Activated CD4-positive, alpha-beta T cell treated with anti-CD3 and anti-CD28 coated beads, Interleukin-2, amount 50 U/mL, for 48 hours (primary cell): ENCODE measurements at places on chromosomes 3 and 15.

DNA sequence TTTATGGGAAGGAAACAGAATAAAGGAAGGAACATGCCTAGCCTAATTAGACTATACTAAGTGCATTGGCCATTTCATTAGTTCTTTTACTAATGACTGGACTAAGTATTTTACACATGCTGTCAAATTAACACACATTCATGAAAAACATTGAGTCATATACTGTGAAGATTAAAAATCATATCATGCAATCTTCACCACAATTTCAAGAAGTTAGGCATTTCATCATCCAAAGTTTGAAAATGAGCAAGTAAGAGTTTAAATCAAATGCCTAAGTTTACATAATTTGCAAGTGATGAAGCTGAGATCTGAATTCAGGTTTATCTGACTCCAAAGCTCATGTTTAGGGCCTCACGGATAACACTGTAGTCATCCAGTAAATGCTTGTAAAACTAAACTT, 601.0 kb downstream of the PDCD6IP start:
- no peak for DNase-seq

GRCh38 chr3:170689893-170690660, 104.2 kb upstream of the SLC7A14 start:
- DNase-seq = peak; percentile 67

DNA sequence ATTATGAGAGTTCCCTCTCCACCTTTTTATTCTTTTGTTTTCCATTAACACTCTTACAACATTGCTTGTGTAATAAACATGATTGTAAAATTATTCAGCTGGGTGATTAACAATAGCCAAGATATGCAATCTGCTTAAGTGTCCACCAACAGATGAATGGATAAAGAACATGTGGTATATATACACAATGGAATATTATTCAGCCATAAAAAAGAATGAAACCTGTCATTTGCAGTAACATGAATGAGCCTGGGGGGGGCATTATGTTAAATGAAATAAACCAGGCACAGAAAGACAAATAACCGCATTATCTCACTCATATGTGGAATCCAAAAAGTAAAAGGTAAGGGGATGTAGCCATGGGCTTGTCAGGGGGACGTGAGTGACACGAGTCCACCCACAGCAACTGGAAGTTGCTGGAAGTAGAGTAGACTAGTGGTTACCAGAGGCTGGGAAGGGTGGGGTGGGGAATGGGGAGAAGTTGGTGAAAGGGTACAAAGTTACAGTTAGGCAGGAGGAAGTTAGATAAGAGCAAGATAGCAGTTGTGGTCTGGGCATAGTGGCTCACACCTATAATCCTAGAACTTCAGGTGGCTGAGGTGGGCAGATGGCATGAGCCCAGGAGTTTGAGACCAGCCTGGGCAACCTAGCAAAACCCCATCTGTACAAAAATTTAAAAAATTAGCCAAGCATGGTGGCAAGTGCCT, 28.7 kb upstream of the CD47 start:
- DNase-seq = no peak

DNA sequence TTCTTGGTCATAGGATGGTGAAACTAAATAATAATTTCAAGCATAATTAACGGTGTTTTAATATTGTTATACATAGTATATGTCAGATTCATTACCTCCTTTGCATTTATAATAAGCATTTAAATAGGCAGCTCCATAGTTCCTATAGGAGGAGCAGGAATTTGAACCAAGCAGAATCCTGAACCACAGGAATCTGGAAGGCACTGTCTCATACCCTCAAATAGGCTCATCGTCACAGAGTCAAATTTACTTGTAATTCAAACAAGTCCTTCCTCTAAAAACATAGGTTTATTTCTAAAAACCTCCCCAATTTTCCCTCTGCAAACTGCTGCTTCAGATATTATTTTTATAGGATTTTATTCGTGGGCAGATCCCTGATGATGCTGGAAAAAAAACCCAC, 376.3 kb upstream of the ARHGEF26 start:
- no peak for DNase-seq

GRCh38 chr3:148187296-148187695, 510.4 kb upstream of the AGTR1 start:
- no peak for DNase-seq

- DNase-seq = no peak
Measured at GRCh38 chr15:87614704-87615103, 641.8 kb downstream of the NTRK3 start.

DNA sequence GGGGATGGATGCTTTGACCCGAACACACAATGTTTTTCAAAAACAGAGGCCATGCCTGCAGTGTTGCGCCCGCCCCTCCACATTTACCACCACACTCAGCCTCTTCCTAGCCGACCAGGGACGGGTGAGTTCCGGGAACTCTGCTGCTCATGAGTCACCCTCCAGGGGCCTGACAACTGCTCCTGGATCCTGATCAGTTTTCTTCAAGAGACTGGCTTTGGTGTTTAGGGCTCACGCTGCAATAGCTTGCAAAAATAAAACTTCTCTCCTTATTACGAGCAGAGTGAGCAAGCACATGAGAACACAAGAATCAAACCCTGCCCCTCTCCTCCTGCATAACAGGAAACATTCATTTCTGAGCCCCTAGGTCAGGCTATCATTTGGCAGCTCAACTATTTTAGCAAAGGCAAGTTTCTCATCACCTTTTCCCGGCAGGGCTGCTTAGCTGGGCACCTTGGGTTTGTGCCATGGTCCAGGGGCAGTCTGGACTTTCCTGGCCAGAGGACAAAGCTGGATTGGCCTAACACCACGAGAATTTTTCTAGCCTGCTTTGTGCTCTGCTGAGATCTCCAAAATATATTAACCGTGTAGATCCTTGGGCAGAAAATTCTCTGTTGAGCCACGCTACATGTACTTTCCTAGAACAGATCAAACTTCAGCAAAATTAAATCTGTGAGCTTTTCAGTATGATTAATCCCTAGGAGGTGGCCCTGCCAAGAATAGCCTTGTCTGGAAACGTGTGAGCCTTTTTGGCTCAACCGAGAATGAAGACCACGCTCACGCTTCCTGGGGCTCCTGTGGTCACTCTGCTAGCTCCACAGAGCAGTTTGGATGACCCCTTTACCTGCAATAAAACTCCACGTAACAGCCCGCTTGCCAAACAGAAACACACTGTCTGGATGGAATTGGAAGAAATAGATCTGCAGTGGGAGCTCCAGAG, 52.7 kb upstream of the SPATA12 start:
- DNase-seq = no peak

- no peak for DNase-seq
Measured at GRCh38 chr3:189144645-189145044, 27.1 kb upstream of the TPRG1 start.

DNA sequence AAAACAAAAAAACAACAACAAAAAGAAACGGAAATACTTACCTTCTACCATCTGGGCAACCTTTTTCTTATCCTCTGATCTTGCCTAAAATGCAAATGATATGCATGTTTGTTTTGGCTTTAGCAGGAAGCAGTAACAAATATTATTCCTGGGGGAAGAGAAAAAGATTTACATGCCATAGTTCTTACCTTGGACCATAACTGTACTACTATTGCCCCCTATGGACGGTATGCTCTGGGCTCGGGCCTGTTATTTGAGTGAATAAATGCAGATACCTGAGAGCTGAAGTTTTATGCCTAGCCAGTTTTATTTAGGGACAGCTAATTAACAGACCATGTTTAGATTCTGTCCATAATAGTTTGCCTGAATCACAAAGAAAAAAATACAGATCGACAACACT, 12.6 kb upstream of the STARD5 start:
- DNase-seq = peak; percentile 23

DNA sequence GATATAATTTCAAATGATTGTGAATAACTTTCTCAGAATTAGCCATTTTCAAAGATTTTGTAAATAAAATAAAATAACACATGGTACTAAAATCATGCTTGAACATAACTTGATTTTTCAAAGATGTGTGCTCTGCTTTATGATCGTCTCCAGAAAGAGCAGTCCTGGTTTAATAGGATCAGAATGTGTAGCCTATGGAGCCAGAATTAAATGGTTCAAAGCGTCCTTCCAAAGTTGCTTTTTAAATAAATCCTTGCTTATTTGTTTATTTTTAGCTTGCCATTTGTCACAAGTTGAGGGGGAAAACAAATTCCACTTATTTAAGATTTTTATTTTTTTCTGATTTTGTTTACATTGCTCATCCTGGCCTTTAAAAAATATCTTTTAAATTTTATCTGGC, 123.7 kb upstream of the SPRED1 start:
- DNase-seq = no peak

DNA sequence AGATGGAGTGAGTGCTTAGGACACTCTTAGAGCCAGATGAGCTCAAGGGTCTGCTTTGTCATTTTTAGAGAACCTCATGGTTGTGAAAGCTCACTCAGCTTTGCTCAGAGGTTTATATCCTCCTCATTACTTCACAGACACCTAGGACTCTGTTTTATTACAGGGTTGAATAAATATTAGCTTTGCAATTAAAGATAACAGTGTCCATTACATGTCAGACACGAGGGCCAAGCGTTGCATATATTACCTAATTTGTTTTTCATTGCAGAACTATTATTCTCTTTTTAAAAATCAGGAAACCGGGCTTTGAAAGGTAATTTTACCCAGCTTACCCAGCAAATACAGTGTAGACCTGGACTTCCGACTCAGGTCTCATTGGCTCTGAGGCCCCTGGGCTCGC, 16.1 kb downstream of the MAP6D1 start:
- no peak for DNase-seq

- DNase-seq = no peak
Measured at GRCh38 chr15:66761726-66762595, 59.9 kb downstream of the SMAD6 start.

- DNase-seq = no peak
Measured at GRCh38 chr3:148998715-148999423, 7.5 kb downstream of the GYG1 start.

DNA sequence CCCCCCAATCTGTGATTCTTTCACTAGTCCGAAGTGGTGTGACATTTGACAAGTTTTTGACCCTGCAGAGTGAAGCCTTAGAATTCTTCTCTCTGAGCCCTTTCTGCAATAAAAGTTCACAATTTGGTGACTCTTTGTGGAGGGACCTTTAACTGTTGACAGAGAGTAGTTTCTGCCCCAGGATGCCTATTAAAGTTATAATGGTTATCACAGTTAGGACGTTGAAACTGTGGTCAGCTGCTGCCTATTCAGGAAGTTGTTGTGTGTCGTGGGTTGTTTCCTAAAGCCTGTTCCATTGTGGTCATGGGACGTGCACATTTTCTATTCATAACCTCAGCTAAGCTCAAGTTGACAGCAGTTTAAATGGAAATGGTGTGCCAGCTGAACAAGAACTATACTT, 274.5 kb downstream of the NEK10 start:
- no peak for DNase-seq

GRCh38 chr15:48722764-48723661, 77.5 kb upstream of the FBN1 start:
- no peak for DNase-seq

- no peak for DNase-seq
Measured at GRCh38 chr3:19543212-19543841, 390.7 kb downstream of the EFHB start.

DNA sequence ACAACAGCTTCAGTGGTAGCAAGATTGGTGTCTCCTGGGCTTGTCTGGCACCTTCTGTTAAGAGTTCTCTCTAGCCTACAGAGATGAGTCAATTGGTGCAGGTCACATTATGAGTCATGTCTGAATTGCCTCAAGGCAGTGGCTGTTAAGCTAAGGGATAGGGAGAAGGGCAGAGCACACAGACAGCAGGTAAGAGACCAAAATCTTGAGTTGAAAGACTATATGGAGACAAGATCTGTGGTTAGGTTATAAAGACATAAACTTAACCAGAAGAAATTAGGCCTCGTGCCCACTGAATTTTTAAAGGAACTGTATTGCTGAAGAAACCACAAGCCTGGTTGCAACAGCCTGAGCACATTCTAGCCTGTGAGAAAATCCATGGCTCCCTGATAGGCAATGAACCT, 19.2 kb upstream of the KPNA1 start:
- peak; percentile 47 for DNase-seq

DNA sequence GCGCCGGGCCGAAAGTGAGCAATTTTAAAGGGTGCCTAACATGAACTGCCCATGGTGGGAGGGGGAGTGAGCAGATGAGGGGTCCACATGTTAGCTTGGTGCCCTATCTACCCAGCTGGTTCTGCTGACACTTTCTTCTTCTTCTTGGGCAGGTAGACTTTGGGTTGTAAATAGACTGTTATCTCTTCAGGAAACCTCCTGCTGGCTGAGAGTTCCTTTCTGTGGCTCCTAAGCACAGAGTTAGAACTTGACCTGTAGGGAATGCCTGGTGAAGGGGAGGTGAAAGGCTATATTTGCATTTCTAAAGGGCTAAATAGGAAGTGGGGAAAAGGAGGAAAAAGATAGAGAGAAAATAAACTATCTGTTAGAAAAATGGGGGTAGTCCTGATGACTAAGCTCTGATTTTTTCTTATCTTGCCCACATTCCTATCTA, 521.4 kb upstream of the TGFBR2 start:
- no peak for DNase-seq

GRCh38 chr3:77868725-77869124, 828.8 kb downstream of the ROBO2 start:
- DNase-seq = no peak

- DNase-seq = no peak
Measured at GRCh38 chr3:184760337-184761074, 48.6 kb upstream of the MAGEF1 start.

- no peak for DNase-seq
Measured at GRCh38 chr3:177824841-177825240, 627.6 kb upstream of the TBL1XR1 start.

DNA sequence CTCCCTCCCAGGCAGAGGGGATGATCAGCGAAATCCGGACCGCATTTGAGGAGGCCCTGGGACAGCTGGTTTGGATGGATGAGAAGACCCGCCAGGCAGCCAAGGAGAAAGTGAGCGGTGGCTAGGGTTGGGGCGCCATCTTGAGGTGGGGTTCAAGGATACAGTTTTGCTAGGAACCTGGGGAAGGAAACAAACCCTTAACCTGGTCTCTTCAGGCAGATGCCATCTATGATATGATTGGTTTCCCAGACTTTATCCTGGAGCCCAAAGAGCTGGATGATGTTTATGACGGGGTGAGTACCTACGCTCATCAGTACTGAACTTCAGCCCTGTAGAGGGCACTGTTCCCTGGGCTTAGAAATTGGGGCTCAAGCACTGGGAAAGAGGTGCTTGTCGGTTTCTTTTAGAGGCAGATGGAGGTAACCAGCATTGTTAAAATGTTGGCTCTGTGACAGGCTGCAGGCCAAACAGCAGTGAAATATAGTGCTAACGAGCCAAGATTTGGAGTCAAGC, 9.6 kb upstream of the PSMD2 start:
- DNase-seq = peak; percentile 81

- no peak for DNase-seq
Measured at GRCh38 chr3:157275832-157276231, 115.9 kb upstream of the CCNL1 start.

GRCh38 chr3:106728315-106729098, 648.7 kb upstream of the CCDC54 start:
- no peak for DNase-seq

DNA sequence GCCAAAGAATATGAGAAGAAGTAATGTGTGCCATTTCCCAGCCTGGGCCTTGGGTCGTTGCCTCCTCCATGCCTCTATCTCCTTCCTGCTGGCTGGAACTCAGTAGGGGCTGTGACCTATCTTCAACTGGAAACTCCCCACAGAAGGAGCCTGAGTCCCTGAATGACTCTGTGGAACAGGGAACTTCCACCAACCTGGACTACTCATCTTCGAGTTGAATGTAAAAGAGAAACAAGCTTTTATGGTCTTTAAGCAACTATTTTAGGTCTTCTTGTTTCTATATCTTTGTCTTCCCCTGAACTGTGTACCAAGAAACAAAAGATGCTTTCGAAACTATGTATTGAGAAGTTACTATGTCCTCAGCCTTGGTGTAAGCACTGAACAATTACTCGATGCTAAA, 355.3 kb upstream of the NR2F2 start:
- DNase-seq = no peak

- DNase-seq = no peak
Measured at GRCh38 chr15:33699691-33700447, 268.4 kb upstream of the CHRM5 start.
